CD8-positive, alpha-beta T cell (primary cell): ENCODE measurements at places on chromosomes 11 and 22.

- DNase-seq = no peak
Observed at GRCh38 chr11:116263019-116263418, 509.8 kb downstream of the BUD13 start.

- DNase-seq = peak; percentile 6
Observed at GRCh38 chr11:117842131-117842941, 17.8 kb upstream of the FXYD2 start.

GRCh38 chr11:110883256-110883655 is 171.0 kb upstream of the ARHGAP20 start:
- no peak for DNase-seq

DNA sequence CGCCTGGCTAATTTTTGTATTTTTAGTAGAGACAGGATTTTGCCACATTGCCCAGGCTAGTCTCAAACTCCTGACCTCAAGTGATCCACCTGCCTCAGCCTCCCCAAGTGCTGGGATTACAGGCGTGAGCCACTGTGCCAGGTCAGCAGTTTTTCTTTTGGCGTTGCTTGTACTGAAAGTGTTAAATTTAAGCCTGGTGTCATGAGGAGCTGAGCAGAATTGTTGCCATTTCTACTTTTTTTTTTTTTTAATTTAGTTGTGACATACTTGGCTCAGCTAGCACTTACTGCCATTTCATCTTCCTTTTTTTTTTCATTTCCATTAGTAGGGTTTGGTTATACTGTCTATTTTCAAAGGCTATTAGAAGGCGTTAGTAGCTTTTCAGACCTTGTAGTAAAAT is 10.7 kb downstream of the TAB1 start:
- no peak for DNase-seq

DNA sequence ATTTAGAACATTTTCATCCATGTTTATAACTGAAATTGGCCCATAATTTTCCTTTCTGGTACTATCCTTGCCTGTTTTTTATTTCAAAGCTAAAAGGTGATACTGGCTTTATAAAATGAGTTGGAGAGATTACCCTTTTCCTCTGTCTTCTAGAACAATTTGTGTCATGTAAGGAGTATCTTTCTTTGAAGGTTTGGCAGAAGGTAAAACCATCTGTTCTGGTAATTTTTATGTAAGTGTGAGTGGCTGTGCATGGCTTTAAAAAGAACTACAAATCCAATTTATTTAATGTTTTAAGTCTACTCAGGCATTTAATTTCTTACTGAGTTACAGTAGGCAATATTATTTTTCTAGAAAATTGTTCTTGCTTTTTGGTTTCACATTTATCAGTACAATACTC is 7.7 kb upstream of the MRGPRD start:
- no peak for DNase-seq

- no peak for DNase-seq
Observed at GRCh38 chr22:36671404-36671803, 32.1 kb downstream of the CACNG2 start.

GRCh38 chr22:18078329-18079041 is 695 bp downstream of the PEX26 start:
- DNase-seq = no peak

- DNase-seq = no peak
Observed at GRCh38 chr11:34523053-34523452, 9.5 kb upstream of the ELF5 start.

DNA sequence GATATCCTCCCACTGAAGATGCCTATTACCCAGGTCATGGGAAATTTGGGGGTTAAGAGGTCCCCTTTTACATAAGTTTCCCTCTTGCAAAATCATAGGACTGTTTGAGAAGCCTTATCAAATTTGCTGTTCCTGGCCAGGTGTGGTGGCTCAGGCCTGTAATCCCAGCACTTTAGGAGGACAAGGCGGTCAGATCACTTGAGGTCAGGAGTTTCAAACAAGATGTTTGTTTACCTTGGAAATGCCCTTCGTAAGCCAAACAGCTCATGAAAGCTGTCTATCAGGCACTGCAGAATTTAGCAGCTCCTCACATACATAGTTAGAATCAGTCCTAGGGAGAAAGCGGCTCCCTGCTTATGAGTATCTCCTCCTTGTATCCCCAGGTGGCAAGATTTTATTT is 4.9 kb upstream of the EI24 start:
- DNase-seq = no peak
